Activated CD8-positive, alpha-beta T cell treated with anti-CD3 and anti-CD28 coated beads, Interleukin-2, amount 10 ng/mL, durations not matched to agents 7 days and 5 days (primary cell): ENCODE measurements at places on chromosomes 1 and 21. TPM values are rescaled to one million over a fixed set of nuclear protein-coding genes. Genes with fewer than 3 reads are reported as not detected.

The BARHL2 gene
- not detected for total RNA-seq

The SLAMF7 gene
- 88.5 TPM for total RNA-seq

The GBP5 gene
- total RNA-seq, result 261 TPM

The EPHA10 gene
- not detected for total RNA-seq

The BACH1 gene
- total RNA-seq, result 23.5 TPM

The NID1 gene
- not detected for total RNA-seq

The UTS2 gene
- not detected for total RNA-seq

The ELAPOR1 gene
- total RNA-seq, result 1.9 TPM

The ZNF695 gene
- total RNA-seq, result 0.66 TPM

The MKNK1 gene
- 72.3 TPM for total RNA-seq

The LRRC7 gene
- total RNA-seq, result 0.08 TPM

The IVL gene
- not detected for total RNA-seq

GRCh38 chr1:226373376-226373775, 34.5 kb downstream of the PARP1 start:
- DNase-seq, result no peak
- H3K4me1 ChIP-seq, result no peaks in the 10 kb centered on the region
- H3K36me3 ChIP-seq, result peaks cover 71% of the 10 kb centered on the region

DNA sequence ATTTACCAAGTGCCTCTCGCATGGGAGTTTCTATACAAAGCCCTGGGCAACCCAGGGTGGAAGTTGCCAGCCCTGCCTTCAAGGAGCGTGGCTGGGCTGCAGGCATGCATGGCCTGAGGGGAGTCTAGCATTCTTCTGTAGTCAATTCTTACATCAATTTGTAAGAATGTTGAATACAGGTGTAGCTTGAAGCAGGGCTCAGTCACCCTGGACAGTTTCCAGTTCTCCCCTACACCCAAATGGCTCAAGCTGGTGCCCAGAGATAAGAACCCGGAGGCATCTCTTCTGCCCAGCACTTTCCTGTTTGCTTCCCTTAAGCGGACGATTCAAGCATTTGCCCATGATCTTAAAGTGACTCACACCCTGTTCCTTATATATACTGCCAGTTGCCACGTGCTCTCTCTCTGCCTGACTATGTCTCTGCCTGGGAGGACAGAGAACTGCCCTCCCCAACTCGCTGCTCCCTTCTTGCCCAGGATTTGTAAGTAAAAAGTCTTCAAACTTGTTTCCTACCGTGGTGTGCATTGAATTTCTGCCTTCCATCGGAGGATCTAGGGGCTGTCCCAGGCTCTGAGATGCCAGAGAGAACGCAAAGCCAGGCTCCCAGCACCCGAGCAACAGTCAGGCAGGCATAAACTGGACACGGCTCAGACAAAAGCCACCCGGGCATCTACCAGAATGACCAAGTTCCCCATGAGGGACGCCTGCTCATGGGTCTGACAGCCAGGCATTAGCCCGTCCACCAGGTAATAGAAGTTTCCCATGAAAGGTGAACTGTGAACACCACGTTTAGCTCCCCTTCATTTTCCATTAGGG, 50.9 kb upstream of the AJAP1 start:
- no peak for DNase-seq
- peaks cover 6% of the 10 kb centered on the region for H3K27me3 ChIP-seq
- H3K27ac ChIP-seq, result no peak overlapping the region

DNA sequence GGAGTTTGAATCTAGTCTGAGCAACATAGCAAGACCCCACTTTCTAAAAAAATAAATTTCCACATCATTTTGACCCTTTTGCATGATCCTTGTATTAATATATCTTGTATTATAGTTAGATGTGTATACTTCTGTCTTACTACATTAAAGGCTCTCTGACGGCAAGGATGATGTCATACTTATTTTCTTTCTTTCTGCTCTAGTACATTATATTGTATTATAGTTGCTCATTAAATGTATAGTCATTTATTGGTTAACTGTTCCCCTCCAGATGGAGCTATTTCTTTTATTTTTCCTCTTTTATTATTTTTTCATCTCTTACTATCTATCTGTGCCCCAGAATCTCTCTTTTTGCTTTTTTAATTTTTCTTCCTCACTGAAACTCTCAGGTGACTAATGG, 15.0 kb upstream of the OLFML2B start:
- no peak for DNase-seq
- peaks cover 4% of the 10 kb centered on the region for H3K4me1 ChIP-seq
- H3K27ac ChIP-seq, result no peak overlapping the region

- H3K27me3 ChIP-seq, result peaks cover 5% of the 10 kb centered on the region
- no peak for DNase-seq
- H3K4me3 ChIP-seq, result no peak overlapping the region
- no peaks in the 10 kb centered on the region for H3K36me3 ChIP-seq
Observed at GRCh38 chr1:160911441-160911840, 26.5 kb upstream of the ITLN1 start.

DNA sequence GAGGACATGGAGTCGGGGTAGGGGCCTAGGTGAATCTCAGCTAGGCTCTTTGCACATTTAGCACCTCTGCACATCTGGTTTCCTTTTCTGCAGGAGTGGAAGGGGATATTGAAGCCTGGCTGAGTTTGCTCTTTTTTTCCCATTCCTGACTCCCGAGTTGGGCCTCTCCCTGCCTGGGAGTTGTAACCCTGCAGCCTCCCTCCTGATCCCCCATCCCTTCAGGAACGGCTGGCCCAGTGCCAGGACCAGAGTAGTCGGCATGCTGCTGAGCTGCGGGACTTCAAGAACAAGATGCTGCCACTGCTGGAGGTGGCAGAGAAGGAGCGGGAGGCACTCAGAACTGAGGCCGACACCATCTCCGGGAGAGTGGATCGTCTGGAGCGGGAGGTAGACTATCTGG, 836 bp downstream of the OLFML3 start:
- peaks cover 17% of the 10 kb centered on the region for H3K36me3 ChIP-seq
- peaks cover 41% of the 10 kb centered on the region for H3K4me1 ChIP-seq
- DNase-seq, result no peak
- no peak overlapping the region for H3K4me3 ChIP-seq

- no peaks in the 10 kb centered on the region for H3K27me3 ChIP-seq
- peaks cover 63% of the 10 kb centered on the region for H3K36me3 ChIP-seq
- H3K27ac ChIP-seq, result no peak overlapping the region
- H3K4me1 ChIP-seq, result peaks cover 12% of the 10 kb centered on the region
Observed at GRCh38 chr1:67376381-67376780, 53.8 kb downstream of the SERBP1 start.

GRCh38 chr1:229913489-229913888, 153.5 kb upstream of the GALNT2 start:
- H3K4me1 ChIP-seq, result no peaks in the 10 kb centered on the region
- peaks cover 24% of the 10 kb centered on the region for H3K27me3 ChIP-seq
- DNase-seq, result no peak
- no peak overlapping the region for H3K27ac ChIP-seq

DNA sequence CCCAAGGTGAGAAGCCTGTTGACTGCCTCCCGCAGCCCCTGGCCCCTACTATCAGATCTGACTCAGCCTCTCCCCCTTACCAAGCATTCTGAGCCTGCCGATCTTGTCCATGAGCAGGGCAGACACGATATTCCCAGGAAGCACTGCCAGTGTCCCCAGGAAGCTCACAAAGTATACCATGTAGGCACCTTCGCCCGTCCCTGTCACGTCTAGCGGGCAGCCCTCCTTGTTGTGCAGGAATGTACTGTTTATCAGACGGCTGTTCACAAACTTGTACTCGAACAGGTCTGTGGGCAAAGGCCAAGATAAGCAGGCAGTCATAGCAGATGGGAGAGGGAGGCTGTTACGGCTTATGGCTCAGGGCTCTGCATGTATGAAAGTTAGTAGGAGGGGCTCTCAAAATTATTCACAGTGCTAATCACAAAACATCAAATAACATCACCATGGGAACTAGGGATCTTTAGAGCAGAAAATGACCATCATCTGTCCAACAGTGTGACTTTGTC, 7.3 kb downstream of the BOLA1 start:
- no peak overlapping the region for H3K4me3 ChIP-seq
- H3K4me1 ChIP-seq, result peaks cover 16% of the 10 kb centered on the region
- H3K36me3 ChIP-seq, result peaks cover 58% of the 10 kb centered on the region

- no peaks in the 10 kb centered on the region for H3K4me1 ChIP-seq
- no peak overlapping the region for H3K27ac ChIP-seq
- H3K36me3 ChIP-seq, result no peaks in the 10 kb centered on the region
- DNase-seq, result no peak
- no peak overlapping the region for H3K4me3 ChIP-seq
Observed at GRCh38 chr1:157439302-157439954, 112.9 kb downstream of the FCRL5 start.

DNA sequence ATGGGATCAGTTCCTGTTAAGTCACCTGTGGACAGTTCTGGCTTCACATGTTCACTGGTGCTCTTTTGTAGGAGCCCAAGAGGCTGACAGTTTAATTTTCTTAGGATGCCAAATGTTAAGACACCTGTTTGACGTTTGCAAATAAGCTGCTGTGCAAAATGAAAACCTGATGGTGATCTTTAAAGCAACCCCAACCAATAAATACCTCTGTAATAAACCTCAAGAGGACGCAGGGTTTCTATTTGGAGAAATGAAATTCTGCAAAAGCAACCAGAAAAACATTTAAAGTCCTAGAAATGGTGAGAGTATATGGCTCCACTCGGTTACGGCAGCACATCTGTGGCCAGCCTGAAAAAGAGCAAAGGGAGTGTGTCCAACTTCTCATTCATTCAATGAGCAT, 5.7 kb upstream of the RHEX start:
- H3K4me1 ChIP-seq, result peaks cover 21% of the 10 kb centered on the region
- no peak overlapping the region for H3K27ac ChIP-seq
- no peaks in the 10 kb centered on the region for H3K36me3 ChIP-seq
- no peak overlapping the region for H3K4me3 ChIP-seq

GRCh38 chr1:8408151-8408839, 90.4 kb downstream of the SLC45A1 start:
- no peak overlapping the region for H3K27ac ChIP-seq
- no peaks in the 10 kb centered on the region for H3K27me3 ChIP-seq
- no peak for DNase-seq
- H3K4me1 ChIP-seq, result peaks cover 34% of the 10 kb centered on the region
- no peak overlapping the region for H3K4me3 ChIP-seq
- H3K36me3 ChIP-seq, result peaks cover 27% of the 10 kb centered on the region

- H3K27ac ChIP-seq, result no peak overlapping the region
- H3K36me3 ChIP-seq, result no peaks in the 10 kb centered on the region
- H3K4me1 ChIP-seq, result no peaks in the 10 kb centered on the region
- H3K27me3 ChIP-seq, result peaks cover 15% of the 10 kb centered on the region
- H3K4me3 ChIP-seq, result no peak overlapping the region
Observed at GRCh38 chr1:161287482-161288054, 22.2 kb downstream of the MPZ start.

GRCh38 chr1:27356619-27357280, 10.0 kb downstream of the MAP3K6 start:
- H3K4me3 ChIP-seq, result peak overlapping the region; percentile 78
- H3K4me1 ChIP-seq, result peaks cover 48% of the 10 kb centered on the region
- peak; percentile 73 for DNase-seq
- H3K36me3 ChIP-seq, result no peaks in the 10 kb centered on the region
- H3K27me3 ChIP-seq, result peaks cover 9% of the 10 kb centered on the region
- peak overlapping the region; percentile 97 for H3K27ac ChIP-seq

GRCh38 chr1:85603086-85603880, 22.7 kb downstream of the CCN1 start:
- no peaks in the 10 kb centered on the region for H3K4me1 ChIP-seq
- H3K36me3 ChIP-seq, result no peaks in the 10 kb centered on the region
- DNase-seq, result no peak
- H3K27ac ChIP-seq, result no peak overlapping the region
- no peaks in the 10 kb centered on the region for H3K27me3 ChIP-seq
- no peak overlapping the region for H3K4me3 ChIP-seq

- no peak overlapping the region for H3K27ac ChIP-seq
- DNase-seq, result no peak
- H3K4me3 ChIP-seq, result peak overlapping the region; percentile 42
- no peaks in the 10 kb centered on the region for H3K36me3 ChIP-seq
- H3K4me1 ChIP-seq, result peaks cover 16% of the 10 kb centered on the region
Observed at GRCh38 chr1:30906631-30907441, 1.7 kb downstream of the SDC3 start.

DNA sequence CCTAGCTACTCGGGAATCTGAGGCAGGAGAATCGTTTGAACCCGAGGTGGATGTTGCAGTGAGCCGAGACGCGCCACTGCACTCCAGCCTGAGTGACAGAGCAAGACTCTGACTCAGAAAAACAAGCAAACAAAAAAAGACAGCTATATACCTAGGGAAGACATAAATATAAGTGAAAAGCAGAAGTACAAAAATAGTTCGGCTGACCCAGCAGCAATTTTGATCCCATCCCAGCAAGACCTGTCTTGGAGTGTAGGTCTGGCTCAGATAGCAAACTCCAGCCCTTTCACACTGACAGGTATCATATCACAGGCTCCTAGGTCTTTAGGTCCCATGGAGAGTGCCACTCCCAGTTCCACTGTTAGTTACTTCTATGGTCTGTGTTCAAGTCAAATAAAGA, 14.6 kb downstream of the MTX1 start:
- no peak overlapping the region for H3K27ac ChIP-seq
- H3K27me3 ChIP-seq, result no peaks in the 10 kb centered on the region
- no peak overlapping the region for H3K4me3 ChIP-seq
- no peak for DNase-seq
- H3K4me1 ChIP-seq, result peaks cover 53% of the 10 kb centered on the region

DNA sequence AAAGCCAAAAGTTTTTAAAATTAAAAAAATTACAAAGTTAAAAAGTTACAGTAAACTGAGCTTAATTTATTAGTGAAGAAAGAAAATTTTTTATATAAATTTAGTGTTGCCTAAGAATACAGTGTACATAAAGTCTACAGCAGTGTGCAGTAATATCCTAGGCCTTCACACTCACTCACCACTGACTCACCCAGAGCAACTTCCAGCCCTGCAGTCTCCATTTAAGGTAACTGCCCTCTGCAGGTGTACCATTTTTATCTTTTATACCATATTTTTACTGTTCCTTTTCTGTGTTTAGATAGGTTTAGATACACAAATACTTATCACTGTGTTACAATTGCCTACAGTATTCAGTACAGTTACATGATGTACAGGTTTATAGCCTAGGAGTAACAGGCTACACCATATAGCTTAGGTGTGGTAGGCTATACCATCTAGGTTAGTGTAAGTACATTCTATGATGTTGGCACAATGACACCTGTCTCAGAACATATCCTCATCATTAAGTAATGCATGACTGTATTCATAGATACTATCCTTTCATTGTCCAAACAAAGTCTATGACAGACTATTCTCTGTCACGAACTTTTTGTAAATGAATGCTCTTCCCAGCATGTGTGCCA, 78.6 kb upstream of the PBX1 start:
- no peak overlapping the region for H3K27ac ChIP-seq
- H3K4me3 ChIP-seq, result no peak overlapping the region
- H3K27me3 ChIP-seq, result no peaks in the 10 kb centered on the region
- DNase-seq, result no peak

DNA sequence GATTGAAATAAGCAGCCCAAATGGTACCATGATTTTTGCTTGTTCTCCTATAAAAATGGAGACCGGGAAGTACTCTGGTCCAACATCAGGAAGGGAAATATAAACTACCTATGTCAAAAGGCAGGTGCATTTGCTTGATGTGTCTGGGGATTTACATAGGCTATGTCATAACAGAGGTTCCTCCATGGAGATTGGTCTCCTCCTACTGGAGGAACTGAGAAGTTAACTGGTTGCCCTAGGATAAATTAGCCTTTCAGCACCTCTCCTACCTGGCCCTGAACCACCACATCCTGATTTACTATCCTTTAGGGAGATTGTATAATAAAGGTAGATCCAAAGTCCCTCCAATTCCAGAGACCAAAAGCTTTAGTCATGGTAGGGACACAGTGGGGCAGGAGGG, 1109.3 kb upstream of the B3GALT2 start:
- no peaks in the 10 kb centered on the region for H3K27me3 ChIP-seq
- DNase-seq, result peak; percentile 53
- no peak overlapping the region for H3K4me3 ChIP-seq
- no peak overlapping the region for H3K27ac ChIP-seq
- H3K4me1 ChIP-seq, result peaks cover 9% of the 10 kb centered on the region
- H3K36me3 ChIP-seq, result no peaks in the 10 kb centered on the region

- H3K27me3 ChIP-seq, result no peaks in the 10 kb centered on the region
- peaks cover 4% of the 10 kb centered on the region for H3K4me1 ChIP-seq
- no peak overlapping the region for H3K27ac ChIP-seq
- no peak overlapping the region for H3K4me3 ChIP-seq
Observed at GRCh38 chr1:93620172-93620840, 61.3 kb downstream of the BCAR3 start.
